ENCODE measurements at places on chromosomes 3 and 15. TPM values are rescaled to one million over a fixed set of nuclear protein-coding genes. Genes with fewer than 3 reads are reported as not detected.

Gene SLCO3A1
- total RNA-seq, result 13.4 TPM

Gene IQCF5
- not detected for total RNA-seq

Gene ARNT2
- not detected for total RNA-seq

Gene HMCES
- 58.3 TPM for total RNA-seq

Gene GABRB3
- not detected for total RNA-seq

Gene PGBD4
- total RNA-seq, result 3.7 TPM

Measured in activated CD4-positive, alpha-beta T cell treated with anti-CD3 and anti-CD28 coated beads, Interleukin-2, amount 10 ng/mL, durations not matched to agents 24 days and 14 days (primary cell).